ENCODE measurements at places on chromosomes 5 and 9. TPM values are rescaled to one million over a fixed set of nuclear protein-coding genes. Genes with fewer than 3 reads are reported as not detected.
A peak's percentile ranks its signal among the peaks of the same experiment; 100 is the strongest.

- no peaks in the 10 kb centered on the region for H3K36me3 ChIP-seq
- no peak for DNase-seq
- H3K27ac ChIP-seq: no peak overlapping the region
Measured at GRCh38 chr9:18487611-18488010, 13.7 kb downstream of the ADAMTSL1 start.

- no peaks in the 10 kb centered on the region for H3K36me3 ChIP-seq
- no peak overlapping the region for H3K4me3 ChIP-seq
- no peak for DNase-seq
- H3K4me1 ChIP-seq: peaks cover 9% of the 10 kb centered on the region
- H3K27me3 ChIP-seq: no peaks in the 10 kb centered on the region
Measured at GRCh38 chr5:59648038-59648831, 245.3 kb downstream of the PDE4D start.

The C8G gene
- total RNA-seq: 1.5 TPM

GRCh38 chr5:78727786-78728761 is 79.5 kb upstream of the LHFPL2 start:
- no peak overlapping the region for H3K27ac ChIP-seq
- no peaks in the 10 kb centered on the region for H3K27me3 ChIP-seq
- H3K36me3 ChIP-seq: no peaks in the 10 kb centered on the region
- H3K4me3 ChIP-seq: no peak overlapping the region
- no peaks in the 10 kb centered on the region for H3K4me1 ChIP-seq
- DNase-seq: no peak

DNA sequence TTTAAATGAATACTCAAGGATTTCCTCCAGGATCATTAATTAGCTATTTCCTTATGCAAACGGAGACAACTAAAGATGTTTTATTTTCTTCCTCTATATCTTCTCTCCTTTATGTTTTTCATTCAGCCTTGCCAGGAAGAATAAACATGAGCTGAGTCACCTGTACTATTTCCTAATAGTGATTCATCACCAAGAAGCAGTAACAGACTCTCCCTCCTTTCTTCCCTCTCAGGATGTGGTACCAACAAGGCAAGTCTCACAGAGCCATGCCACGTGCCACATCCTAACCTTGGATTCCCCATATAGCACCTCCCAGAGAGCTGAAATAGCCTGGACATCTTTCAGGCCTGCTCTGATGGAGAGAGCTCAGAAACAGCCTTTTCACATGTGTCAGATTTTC is 758.6 kb upstream of the DMAC1 start:
- no peak overlapping the region for H3K4me3 ChIP-seq
- H3K4me1 ChIP-seq: no peaks in the 10 kb centered on the region
- no peaks in the 10 kb centered on the region for H3K27me3 ChIP-seq
- H3K27ac ChIP-seq: no peak overlapping the region
- no peaks in the 10 kb centered on the region for H3K36me3 ChIP-seq

The HBEGF gene
- 12.8 TPM for total RNA-seq

GRCh38 chr5:137075163-137075970 is 423.8 kb downstream of the SPOCK1 start:
- no peaks in the 10 kb centered on the region for H3K27me3 ChIP-seq
- no peaks in the 10 kb centered on the region for H3K4me1 ChIP-seq
- no peaks in the 10 kb centered on the region for H3K36me3 ChIP-seq
- H3K4me3 ChIP-seq: no peak overlapping the region
- DNase-seq: peak; percentile 35

DNA sequence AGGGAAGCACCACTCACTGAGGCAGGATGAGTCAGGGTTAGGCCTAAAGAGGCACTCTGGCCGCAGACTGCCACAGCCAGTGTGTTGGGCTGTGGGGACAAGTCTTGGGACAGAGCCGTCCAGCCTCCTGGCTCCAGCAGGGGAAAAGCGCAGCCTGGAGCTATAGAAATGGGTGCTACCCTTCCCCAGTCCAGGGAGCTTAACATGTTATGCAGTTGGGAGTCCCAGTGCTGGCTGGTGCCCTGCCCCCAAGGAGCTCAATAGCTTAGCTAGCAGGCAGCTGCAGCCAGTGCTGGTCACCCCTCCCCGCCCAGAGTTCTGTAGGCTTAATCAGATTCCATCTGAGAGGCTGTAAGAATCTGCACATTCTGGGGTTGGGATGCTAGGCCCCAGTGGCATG is 399.6 kb upstream of the TUSC1 start:
- H3K4me3 ChIP-seq: no peak overlapping the region
- no peaks in the 10 kb centered on the region for H3K4me1 ChIP-seq
- H3K27ac ChIP-seq: no peak overlapping the region

The FOXD4L5 gene
- 0.43 TPM for total RNA-seq

The ACSL6 gene
- total RNA-seq: 31.5 TPM

GRCh38 chr9:113399646-113400200 is 1.4 kb downstream of the ALAD start:
- H3K36me3 ChIP-seq: no peaks in the 10 kb centered on the region
- no peaks in the 10 kb centered on the region for H3K27me3 ChIP-seq
- peaks cover 15% of the 10 kb centered on the region for H3K4me1 ChIP-seq
- H3K27ac ChIP-seq: no peak overlapping the region
- peak overlapping the region; percentile 73 for H3K4me3 ChIP-seq

GRCh38 chr5:92662741-92663140 is 918.3 kb downstream of the NR2F1-AS1 start:
- H3K27me3 ChIP-seq: no peaks in the 10 kb centered on the region
- no peak for DNase-seq
- H3K4me3 ChIP-seq: no peak overlapping the region
- no peaks in the 10 kb centered on the region for H3K4me1 ChIP-seq
- no peak overlapping the region for H3K27ac ChIP-seq
- H3K36me3 ChIP-seq: no peaks in the 10 kb centered on the region

The SPATA31E1 gene
- not detected for total RNA-seq

DNA sequence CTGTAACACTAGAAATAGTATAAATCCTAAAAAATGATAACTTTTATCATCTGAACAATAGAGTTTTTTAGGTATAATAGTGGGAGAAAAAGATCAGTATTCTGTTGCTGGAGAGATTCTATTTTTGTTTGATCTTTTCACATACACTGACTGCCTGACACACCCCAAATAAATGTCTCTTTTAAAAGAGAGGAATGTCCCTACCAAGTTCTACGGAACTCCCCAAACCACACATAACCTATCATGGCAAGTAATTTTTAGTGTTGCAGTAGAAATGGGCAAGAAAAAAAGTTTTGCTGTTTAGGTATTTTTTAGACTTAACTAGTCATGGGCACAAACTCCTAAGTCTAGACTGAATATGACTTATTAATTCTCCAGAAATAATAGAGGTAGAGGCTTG is 139.1 kb downstream of the ELAVL2 start:
- no peaks in the 10 kb centered on the region for H3K4me1 ChIP-seq
- no peak overlapping the region for H3K4me3 ChIP-seq
- no peaks in the 10 kb centered on the region for H3K27me3 ChIP-seq
- H3K27ac ChIP-seq: no peak overlapping the region
- no peak for DNase-seq

DNA sequence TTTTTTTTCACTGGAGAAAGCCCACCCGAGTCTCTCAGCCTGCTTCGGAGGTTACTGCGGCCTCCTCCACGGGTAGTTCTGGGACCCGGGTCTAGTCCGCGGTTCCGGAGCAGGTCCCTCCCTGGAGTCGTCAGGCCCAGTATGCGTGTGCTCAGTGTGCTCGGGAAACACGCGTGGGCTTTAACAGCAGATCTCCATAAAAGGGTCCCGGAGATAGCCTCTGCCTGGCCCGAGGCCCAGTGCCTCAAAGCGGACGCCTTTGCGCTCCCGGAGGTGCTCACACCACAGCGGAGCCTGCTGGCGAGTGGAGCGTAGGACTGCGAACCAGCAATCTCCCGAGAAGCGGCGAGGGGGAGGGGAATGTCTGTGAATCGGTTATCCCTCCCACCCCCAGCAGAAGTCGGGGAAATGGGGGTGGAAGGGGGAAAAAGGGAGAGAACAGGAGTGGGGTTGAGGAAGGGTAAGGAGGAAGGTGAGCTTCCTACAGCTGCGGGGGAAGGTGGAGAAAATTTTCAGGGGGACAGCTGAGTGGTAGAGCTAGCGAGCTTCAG is 28.7 kb downstream of the CDKN2A start:
- H3K36me3 ChIP-seq: peaks cover 16% of the 10 kb centered on the region
- H3K27me3 ChIP-seq: peaks cover 89% of the 10 kb centered on the region
- no peak overlapping the region for H3K27ac ChIP-seq
- H3K4me3 ChIP-seq: peak overlapping the region; percentile 77
- peak; percentile 66 for DNase-seq

The UGT3A2 gene
- total RNA-seq: not detected

The HTR1A gene
- total RNA-seq: not detected

DNA sequence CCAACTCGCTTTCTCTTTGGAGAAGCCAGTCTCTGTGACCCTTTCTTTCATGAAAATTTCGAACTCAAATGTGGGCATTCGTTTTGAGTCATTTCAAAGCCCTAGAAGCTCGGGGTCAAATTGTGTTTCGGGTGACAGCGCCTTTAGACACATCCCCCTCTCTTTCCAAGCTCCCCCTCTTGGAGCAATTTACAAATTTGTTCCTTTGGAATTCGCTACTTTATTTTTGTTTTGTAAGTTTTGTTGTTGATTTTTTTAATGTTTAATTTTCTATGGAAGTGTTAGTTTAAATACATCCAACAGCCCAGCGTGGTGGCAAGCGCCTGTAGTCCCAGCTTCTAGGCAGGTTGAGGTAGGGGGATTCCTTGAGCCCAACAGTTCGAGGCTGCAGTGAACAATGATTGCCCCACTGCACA is 4.6 kb upstream of the BARX1 start:
- H3K4me1 ChIP-seq: peaks cover 36% of the 10 kb centered on the region
- peaks cover 3% of the 10 kb centered on the region for H3K36me3 ChIP-seq
- H3K27ac ChIP-seq: no peak overlapping the region
- H3K4me3 ChIP-seq: peak overlapping the region; percentile 19
- DNase-seq: no peak
- H3K27me3 ChIP-seq: peaks cover 68% of the 10 kb centered on the region

The OR4F3 gene
- not detected for total RNA-seq
